ENCODE measurements at places on chromosomes 16 and 17.

GRCh38 chr17:21375757-21376080, 438 bp upstream of the KCNJ12 start:
- no peak for DNase-seq

DNA sequence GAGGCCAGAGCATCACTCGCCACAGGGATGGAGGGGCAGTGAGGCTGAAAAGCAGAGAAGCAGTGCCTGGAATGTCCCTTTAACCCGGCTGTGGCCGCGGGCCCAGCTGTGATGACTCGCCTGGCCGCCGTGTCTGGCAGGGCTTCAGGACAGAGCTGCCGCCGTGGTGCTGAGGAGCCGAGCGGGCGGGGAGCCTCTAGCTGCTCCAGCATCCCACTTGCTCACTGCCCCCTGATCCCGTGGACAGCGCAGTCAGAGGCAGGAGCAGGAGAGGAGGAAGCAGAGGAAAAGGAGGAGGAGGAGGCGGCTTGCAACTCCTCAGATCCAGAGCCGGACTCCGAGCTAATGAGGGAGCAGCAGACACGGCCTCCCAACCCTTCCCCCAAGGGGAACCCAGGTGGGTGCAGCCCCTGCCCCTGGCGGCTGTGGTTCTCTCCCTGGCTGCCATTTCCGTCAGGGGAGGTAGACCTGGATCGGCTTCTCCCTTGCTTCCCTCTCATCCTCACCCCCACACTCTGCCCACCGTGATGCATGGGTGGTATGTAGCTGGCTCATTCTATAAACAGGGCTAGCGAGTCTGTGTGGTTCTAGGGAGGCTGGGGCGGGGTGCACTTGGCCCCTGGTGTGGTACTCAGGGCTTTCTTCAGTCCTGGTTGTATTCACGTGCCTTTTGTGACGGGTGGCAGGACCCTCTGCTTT, 165.7 kb downstream of the CMIP start:
- DNase-seq: no peak

GRCh38 chr17:12097326-12097725, 76.6 kb downstream of the MAP2K4 start:
- DNase-seq: no peak

DNA sequence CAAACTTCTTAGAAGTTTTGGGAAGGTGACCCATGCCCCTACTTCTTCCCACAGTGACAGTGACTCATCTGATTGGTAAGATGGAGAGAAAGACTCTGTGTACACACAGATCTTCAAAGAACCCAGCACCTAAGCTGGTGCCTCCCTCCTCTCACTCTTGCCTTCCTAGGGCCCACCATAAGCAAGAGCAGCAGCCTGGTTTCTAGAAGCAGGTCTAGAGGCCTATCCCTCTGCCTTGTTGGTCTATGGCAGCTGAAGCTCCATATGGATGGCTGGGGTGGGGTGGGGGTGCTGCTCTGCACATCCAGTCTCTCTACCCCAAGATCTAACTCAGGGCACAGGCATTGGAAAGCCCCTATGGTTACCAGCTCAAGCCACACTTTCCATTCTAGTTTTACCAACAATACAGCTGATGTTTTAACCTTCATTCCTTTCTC, 47.5 kb downstream of the STAT3 start:
- DNase-seq: no peak

- DNase-seq: no peak
Observed at GRCh38 chr17:42655528-42655927, 3.6 kb upstream of the TUBG2 start.

DNA sequence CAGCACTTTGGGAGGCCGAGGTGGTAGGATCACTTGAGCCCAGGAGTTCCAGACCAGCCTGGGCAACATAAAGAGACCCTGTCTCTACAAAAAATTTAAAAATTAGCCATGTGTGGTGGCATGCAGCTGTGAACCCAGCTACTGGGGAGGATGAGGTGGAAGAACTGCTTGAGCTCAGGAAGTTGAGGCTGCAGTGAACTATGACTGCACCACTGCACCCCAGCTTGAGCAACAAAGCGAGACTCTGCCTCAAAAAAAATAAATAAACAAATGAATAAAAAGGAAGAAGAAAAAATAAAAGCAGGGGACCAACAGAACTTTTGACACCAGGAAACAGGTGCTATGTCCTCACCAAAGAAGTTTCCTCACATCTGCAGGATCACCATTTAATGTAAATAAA, 14.2 kb downstream of the TERF2 start:
- no peak for DNase-seq

- no peak for DNase-seq
Observed at GRCh38 chr17:35214631-35215273, 20.6 kb upstream of the SLC35G3 start.

DNA sequence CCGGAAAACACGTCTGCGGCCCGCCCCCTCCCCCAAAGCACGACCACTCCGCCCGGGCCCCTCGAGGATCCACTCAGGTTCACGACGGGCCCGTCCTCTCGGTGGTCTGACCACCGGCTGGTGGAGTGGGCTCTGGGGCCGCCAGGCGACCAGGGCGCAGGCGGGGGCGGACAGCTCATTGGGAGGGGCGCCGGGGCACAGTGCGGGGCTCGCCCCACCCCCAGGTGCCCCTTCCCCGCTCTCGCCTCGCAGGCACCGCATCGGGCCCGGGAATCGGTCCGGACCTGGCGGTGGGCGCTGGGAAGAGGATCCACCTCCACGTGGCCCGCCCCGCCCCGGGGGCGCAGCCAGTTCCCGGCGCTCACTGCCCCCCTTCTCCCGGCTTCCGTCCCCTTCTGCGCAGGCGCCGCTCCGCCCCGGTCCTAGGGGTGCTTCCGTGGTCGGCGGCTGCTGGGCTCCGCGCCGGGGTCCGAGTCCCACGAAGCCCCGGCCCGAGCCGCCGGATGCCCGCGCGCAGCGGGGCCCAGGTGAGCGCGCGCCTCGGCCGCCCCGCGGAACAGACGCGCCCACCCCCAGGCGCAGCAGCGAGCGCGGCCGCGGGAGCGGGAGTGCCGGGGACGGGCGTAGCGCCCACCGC, at the start of gene MPG:
Gene MPG (plus strand): TSS at position 419 of the 637 bp plus-strand sequence. CDS start 85 bp downstream, at position 504.
- DNase-seq: peak; percentile 87

GRCh38 chr17:58391302-58391984, 25.9 kb downstream of the RNF43 start:
- no peak for DNase-seq

GRCh38 chr16:3590736-3591435, 13.7 kb upstream of the NLRC3 start:
- DNase-seq: no peak

- DNase-seq: no peak
Observed at GRCh38 chr17:55710410-55710809, 12.3 kb downstream of the TMEM100 start.

- DNase-seq: no peak
Observed at GRCh38 chr17:44122816-44123355, 555 bp downstream of the HDAC5 start.

GRCh38 chr17:73508057-73508930, 136.0 kb downstream of the SDK2 start:
- no peak for DNase-seq

GRCh38 chr16:12323007-12323758, 346.6 kb downstream of the SNX29 start:
- no peak for DNase-seq

DNA sequence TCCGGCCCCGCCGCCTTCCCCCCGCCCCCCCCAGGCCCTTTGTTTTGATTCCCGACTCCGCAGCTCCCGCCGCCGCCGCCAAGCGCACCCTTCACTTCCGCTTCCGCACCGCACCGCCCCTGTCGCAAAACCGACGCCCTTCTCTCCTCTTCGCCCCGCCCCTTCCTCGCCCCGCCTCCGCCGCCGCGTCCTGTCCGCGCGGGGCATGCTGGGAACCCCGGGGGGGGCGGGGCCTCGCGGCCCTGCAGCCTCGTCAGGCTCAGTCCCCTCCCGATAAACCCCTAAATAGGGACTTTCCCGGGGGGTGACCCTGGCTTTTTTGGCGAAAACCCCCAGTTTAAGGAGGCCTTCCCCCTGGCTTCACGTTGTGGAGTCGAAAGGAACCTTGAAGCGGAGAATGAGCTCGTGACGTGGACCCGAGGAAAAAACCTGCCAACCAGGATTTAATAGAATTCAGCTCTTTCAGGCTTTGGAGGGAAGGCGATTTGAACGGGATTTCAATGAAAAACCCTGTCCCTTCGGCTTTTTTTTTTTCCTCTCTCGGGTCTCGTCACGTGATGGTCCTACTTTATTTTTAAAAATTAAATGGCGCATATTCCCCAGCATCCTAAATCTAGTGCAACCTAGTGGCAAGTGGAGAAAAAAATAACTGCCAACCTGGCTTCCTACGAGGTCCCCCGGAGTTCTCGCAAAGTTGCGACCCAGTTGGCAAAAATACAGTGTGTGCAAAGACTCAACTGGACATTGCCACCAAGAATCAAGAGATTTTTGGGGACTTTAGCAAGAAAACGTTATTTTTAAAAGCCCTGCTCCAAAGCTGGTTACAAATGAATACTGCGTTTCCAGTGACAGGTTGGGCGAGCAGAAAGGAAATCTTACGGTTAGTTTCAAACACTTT, at the start of gene MARF1:
Gene MARF1 (minus strand): TSS at position 107 of the 898 bp plus-strand sequence. CDS start 3,921 bp downstream, outside the sequence.
- peak; percentile 100 for DNase-seq

GRCh38 chr17:77555741-77556291, 402.7 kb upstream of the TNRC6C start:
- no peak for DNase-seq
